HAP-1 (cell line): ENCODE measurements at places on chromosomes 11 and 22.

GRCh38 chr11:128629516-128630106 lies 42.3 kb upstream of the ETS1 start:
- DNase-seq, result no peak

GRCh38 chr11:94771390-94771789 lies 3.2 kb downstream of the AMOTL1 start:
- no peak for DNase-seq

DNA sequence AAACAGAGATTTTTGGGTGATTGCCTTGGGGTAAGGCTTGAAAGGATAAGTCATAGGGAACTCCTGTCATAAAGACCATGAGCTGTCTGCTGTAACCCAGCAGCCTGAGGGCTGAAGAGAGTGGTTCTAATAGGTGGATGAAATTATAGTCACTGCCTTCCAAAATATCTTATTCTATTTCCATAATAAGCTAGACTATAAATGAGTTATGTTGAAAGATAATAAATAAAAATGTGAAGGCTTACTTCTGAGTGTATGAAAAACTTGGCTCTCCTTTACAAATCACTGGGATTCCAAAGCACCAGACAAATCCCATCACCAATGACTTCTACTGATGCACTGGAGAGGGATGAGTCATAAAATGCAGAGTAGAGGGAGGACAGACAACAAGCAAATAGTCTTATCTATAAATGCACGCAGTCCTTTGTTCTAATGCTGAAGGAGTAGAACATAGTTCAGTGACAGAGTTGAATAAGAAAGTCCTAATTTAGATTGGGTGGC lies 775.0 kb upstream of the LRRC4C start:
- DNase-seq, result no peak

DNA sequence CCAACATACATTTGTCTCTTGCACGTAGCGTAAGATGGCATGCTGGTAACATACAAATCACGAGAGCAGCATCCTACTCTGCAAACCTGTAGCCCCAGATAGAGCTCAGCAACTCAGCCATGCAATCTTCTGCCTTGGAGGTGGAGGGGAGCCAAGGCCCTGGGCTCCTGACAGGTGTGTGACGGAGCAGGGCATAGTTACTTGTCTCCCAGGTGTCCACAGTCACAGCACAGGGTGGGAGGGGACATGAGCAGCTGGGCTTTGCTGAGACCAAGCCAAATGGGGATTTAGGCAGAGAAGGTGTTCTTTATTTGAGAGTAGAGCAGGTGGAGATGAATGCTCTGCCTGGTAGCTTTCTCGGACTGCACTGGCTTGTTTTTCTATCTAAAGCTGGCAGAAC lies 111.7 kb downstream of the TEAD1 start:
- DNase-seq, result no peak

DNA sequence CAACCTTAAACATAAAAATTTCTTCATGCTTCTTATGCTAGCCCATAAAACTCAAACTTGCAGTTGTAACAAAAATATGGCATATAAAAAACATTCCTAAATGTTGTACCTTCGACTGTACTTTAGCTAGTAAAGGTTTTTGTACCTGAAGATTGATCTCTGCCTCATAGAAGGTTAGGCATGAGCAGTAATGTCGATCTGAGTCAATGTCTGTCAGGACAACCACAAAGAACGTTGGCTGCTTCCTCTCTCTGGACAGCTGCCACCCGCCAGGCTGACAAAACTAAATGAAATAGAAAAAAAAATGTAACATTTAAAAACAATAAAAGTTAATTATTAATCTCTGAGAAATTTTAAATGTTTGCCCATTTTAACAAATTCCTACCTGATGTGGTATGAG lies 251.3 kb downstream of the SBF2 start:
- DNase-seq, result no peak

DNA sequence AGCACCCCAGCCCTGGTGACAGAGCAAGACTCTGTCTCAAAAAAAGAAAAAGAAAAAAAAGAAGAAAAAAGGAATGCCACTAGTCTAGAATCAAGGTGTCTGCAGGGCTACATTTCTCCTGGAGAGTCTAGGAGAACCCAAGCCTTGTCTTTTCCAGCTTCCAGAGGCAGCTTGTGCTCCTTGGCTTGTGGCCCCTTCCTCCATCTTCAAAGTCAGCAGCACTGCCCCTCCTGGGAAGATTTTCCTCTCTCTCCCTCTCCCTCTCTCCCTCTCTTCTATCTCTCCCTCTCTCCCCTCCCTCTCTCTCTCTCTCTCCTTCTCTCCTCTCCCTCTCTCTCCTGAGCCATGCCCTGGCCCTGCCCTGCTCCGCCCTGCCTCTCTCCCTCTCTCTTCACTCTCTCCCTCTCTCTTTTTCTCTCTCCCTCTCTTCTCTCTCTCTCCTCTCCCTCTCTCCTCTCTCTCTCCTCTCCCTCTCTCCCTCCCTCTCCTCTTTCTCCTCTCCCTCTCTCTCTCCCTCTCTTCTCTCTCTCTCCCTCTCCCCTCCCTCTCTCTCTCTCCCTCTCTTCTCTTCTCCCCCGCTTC lies 97.7 kb upstream of the FGF3 start:
- no peak for DNase-seq

- no peak for DNase-seq
Observed at GRCh38 chr11:123719452-123719851, 22.0 kb downstream of the ZNF202 start.

- DNase-seq, result no peak
Observed at GRCh38 chr11:100922121-100922520, 207.5 kb downstream of the PGR start.

- DNase-seq, result no peak
Observed at GRCh38 chr11:76007166-76007565, 192.2 kb downstream of the UVRAG start.

- peak; percentile 18 for DNase-seq
Observed at GRCh38 chr11:119721129-119722120, 7.6 kb downstream of the NECTIN1 start.

GRCh38 chr22:28442711-28443525 lies 236.7 kb downstream of the TTC28 start:
- DNase-seq, result peak; percentile 64

DNA sequence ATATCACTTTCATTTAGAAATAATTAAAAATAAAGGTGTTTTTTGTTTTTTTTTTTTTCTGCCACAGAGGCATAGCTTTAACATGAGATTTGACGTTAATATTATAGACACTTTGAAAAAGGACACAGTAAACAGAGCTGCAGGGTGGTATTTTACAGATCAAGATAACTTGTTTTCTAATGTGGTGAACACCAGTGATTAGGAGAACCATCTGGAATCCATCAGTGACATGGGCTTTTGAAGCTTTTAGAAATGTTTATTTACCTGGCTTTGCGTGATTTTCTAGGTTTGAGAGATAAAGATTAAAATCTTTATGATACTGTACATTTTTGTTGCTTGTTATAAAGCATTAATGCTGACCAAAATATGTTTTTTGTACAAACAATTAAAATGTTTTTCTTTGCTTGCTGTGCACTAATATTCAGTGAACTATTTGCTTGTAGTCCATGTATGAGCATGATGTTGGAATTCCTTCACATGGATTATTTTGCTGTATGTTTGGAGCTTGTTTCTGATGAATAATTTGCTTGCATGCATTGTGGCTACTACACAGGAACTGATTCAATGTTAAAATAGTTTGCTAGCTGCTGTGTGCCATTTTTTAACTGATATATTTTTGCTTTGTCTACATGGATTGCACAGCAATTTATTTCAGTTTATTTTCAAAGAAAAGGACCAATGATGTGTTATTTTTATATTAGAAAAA lies 352.1 kb upstream of the NARS2 start:
- no peak for DNase-seq

GRCh38 chr22:48953830-48954229 lies 873.8 kb downstream of the BRD1 start:
- no peak for DNase-seq

GRCh38 chr11:83156996-83157593 lies at the start of gene PCF11:
Gene PCF11 (plus strand): TSS chr11:83157131. CDS start chr11:83157440, 309 bp downstream.
- no peak for DNase-seq

DNA sequence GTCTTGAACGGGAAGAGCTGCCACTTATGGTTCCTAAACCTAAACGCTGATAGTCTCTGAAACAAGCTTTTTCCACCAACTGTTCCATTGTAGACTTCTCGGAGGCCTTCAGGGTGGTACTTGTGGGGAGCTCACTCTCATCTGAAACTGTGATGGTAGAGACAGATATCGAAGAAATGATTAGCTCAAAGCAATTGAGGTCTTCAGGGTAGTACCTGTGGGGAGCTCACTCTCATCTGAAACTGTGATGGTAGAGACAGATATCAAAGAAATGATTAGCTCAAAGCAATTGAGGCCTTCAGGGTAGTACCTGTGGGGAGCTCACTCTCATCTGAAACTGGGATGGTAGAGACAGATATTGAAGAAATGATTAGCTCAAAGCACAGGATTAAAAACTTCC lies 175.7 kb downstream of the SWAP70 start:
- no peak for DNase-seq

- DNase-seq, result no peak
Observed at GRCh38 chr11:86519064-86519911, 144.6 kb downstream of the CCDC81 start.

- DNase-seq, result no peak
Observed at GRCh38 chr11:44380009-44380313, 70.0 kb upstream of the ALX4 start.

DNA sequence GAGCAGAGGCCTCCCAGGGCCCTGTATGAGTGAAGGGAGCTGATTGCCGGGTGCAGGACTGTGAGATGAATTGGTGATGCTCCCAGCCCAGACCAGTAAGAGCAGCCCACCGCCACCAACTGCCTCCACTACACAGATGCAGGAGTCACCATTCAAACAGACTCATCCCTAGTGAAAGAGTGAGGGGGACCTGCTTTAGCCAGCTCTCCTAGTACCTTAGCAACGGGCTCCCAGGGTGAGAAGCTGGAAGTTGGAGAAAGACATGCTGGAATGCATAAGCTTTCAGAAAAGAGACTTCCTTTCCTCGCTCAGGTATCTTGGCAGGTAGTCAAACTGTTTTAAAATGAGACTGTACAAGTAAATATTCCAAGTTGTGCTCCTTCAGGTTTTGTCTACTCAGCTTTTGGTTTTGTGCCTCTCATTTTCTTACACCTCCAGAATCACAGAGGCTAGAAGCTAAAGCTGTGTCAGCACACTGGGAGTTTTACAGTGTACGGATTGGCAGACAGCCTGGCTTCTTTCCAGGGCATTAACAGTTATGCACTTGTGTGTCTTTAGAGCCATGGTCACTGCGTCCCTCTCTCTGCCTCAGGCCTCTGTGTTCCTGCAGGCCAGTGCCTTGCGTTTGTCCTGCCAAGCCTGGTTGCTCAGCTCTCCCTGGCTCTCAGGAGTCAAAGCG lies 146.2 kb downstream of the ATXN10 start:
- DNase-seq, result no peak

DNA sequence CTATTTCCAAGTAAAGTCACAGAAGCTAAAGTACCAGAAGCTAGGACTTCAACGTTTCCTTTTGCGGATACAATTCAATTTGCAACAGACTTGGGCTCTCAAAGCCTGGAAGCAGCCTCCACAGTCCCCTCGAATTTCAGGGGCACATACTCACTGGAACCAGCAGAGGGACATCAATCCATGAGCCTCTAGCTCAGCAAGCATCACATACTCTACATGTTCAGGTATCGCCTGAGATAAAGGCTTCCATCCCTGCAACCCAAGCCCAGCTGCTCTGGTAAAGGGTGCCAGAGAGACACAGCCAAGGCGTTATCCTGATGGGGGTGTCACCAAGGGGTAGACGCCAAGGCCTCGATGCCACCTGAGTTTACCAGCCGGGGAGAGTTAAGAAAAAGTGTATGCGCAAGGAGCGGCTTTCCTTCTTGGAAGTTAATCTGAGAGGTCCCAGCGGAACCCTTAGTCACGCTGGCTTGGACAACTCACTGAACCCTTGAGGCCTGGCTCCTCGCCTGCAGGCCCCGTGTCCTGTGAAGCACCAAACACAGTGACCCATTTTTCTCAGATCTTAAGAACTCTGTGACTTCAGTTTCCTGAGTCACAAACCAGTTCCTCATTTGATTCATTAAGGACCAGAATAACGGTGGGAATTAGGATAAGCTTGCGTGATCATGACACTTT lies 13.0 kb downstream of the LTO1 start:
- no peak for DNase-seq

GRCh38 chr11:49851971-49852389 lies 100.2 kb upstream of the OR4C13 start:
- DNase-seq, result no peak

DNA sequence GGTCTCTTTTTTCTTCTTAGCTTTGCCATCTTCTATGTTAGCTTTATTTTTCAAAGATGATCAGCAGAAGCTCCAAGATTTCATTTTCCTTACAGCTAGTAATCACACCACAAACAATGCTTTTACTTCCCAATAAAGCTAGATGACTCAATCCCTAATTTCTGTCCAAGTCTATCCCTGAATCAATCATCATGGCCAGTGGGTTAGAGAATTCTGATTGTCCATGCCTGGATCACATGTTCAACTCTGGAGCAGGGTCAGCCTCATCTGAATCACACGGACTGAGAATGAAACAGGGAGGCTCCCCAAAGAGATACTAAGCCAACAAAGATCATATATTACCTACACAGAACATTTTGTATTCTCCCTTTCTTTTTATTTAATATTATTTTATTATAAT lies 79.6 kb downstream of the BBOX1 start:
- no peak for DNase-seq

- DNase-seq, result no peak
Observed at GRCh38 chr22:21674638-21675245, 8.9 kb downstream of the PPIL2 start.

DNA sequence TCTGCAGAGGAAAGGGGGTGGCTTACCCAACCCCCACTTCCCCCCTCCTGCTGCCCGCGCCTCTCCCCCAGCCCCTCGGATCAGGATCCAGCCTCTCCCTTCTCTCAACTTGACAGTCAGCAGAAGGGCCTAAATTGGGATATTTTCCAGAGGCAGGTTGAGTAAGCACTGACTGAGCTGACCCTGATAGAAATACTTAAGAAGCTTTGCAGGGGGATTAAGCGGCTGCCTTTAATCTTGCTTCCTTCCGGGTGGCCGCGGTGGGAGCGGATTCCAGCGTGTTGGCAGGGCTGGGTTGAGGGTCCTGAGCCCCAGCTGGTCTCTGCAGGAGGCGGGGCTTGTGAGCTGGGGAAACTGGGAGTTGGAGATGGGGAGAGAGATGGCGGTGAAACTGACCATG lies 445.2 kb downstream of the NTM start:
- DNase-seq, result no peak

DNA sequence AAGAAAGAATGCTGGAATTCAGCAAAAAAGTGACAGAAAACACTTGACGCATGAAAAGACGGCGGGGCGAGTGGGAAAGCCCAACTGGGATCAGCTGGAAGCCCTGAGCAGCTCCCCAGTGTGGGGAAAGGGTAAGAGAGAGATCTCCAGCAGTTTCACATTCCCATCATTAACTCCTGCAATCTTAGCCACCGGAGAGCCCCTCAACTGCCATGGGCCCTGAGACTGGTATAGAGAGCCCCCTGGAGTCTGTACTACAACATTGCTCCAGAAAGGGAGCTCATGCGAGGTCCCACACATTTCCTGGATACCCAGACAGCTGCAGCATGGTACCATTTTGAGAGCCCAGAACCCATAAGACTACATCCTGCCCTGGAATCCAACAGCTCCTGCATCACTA lies 31.1 kb downstream of the MRGPRX4 start:
- DNase-seq, result peak; percentile 37

- no peak for DNase-seq
Observed at GRCh38 chr22:42310291-42311015, 40.0 kb upstream of the TCF20 start.
